Stimulated activated CD8-positive, alpha-beta memory T cell treated with anti-CD3 and anti-CD28 coated beads, Interleukin-15, amount 100 ng/mL, for 48 hours (primary cell): ENCODE measurements at places on chromosomes 2 and 18.

DNA sequence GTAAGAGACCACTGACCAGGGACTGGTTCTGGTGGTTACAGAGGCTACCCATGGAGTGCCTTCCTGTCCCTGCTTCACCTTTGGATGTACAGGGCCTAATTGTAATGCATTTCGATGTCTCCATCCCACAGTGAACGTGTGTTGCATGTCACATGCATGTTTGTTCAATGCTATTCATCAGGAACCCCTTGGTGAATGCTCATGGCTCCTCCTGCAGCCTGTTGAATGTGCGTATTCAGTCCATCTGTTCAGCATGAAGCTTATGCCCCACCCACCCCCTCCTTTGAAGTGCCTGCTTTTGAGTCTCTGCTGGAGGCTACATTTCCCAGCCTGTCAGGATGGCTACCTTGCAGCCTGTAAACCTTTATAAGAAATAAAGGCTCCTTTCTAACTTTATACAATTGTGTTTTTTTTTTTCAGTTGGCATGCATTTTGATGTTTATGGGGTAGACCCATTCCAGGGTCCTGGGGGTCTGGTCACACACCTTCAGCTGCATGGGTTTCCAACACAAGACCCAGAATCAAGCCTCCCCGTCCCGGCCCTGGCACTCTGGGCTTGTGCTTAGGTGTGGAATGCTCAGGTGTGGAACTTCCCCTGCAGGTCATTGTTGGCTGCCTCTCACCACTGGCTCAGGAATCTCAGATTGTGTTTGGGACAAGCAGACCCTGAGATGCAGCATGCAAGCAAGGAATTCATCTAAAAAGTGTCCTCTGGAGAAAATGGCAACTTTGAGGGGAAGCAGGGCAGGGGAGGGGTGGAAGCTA lies 238.8 kb upstream of the HDAC4 start:
- DNase-seq, result no peak

GRCh38 chr2:227608561-227609338 lies 5.9 kb downstream of the SCYGR3 start:
- DNase-seq, result no peak

DNA sequence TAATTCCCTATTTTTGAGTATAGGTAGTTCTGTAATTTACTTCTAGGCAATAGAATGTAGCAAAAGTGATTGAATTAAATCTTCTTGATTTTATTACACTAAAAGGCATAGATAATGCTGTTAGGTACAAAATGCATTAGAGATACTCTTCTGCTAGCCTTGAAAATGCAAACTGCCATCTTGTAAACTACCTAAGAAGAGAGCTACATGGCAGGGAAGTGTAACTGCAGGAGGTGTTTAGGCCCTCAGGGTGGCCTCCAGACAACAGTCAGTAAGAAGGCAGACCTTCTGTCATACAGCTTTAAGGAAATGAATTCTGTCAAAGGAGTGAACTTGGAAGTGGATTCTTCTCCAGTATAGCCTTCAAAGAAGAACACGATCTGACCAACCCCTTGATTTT lies 1396.8 kb upstream of the SLC39A10 start:
- no peak for DNase-seq

- no peak for DNase-seq
Observed at GRCh38 chr2:137938204-137938603, 26.1 kb upstream of the HNMT start.

GRCh38 chr2:118403658-118404451 lies 315.6 kb downstream of the INSIG2 start:
- no peak for DNase-seq
